ENCODE measurements at places on chromosomes 7 and 10.
A peak's percentile ranks its signal among the peaks of the same experiment; 100 is the strongest.

DNA sequence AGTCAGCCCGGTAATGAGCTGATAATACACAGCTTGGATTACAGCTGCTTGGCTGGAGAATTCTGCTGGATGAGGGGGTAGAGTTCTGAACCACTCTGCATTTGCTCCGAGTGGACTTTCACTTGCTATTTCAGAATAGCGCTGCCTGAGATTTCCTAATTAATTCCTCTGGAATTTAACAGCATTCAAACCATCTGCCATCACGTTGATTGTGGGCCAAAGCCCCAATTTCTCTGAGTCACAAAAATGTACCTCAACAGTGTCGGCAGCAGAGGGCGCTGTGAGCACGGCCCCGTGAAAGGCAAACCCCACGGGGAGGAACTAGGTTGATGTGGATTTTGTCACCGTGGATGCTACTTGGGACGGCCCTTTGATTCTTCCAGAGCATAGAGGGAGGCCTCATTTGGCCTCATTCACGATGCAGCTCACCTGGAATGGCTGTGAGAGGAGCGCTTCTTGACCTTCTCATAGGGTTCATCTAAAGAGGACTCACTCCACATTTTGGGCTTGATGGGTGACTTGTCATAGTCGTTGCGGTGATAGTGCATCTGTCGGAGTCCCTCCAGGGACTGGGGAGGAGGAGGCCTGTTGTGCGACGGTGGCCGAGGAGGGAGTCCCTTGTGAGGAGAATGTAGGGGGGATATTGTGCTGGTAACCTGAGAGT is 73.3 kb downstream of the PRPF18 start:
- peak; percentile 55 for DNase-seq

- DNase-seq, result no peak
Observed at GRCh38 chr10:7813481-7813880, 4.8 kb upstream of the TAF3 start.

- no peak for DNase-seq
Observed at GRCh38 chr10:4069491-4069890, 284.5 kb upstream of the KLF6 start.

- DNase-seq, result no peak
Observed at GRCh38 chr10:21724687-21725367, 190.8 kb downstream of the MLLT10 start.

DNA sequence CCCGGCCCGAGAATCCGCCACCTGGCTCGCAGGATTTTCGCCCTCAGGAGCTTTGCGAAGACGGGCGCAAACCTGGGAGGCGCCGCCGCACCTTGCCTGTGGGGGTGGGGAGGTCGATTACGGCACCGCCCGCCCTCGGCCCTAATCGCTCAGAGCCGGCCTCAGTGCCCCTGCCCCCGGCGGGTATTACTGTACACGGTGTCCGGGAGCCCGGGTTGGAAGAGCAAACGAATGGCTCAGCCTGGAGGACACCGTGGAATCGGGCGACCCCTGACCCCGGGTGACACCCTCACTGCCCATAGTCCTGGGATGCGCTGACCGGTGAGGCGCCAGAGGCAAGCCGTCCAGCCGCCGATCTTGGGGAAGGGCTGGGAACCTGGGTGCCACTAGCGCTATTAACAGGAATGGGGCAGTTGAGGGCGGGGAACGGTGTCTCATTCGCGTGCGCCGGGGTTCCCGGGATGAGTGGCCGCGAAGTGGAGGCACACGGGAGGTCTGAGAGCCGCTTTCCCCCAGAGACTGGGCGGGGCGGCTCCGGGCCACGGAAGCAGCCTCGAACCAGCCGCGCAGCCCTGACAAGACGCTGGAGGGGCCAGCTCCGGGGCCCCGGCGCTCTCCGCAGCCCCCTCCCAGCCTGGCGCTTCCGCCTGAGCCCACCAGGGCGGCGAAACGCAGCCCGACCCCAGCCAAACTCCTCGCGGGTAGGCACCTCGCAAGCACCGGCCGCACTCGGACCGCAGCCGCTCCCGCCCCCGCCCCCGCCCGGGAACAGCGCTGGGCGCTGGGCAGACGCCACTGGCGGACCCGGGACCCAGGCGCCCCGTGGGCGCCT is 167.5 kb downstream of the NRF1 start:
- no peak for DNase-seq

DNA sequence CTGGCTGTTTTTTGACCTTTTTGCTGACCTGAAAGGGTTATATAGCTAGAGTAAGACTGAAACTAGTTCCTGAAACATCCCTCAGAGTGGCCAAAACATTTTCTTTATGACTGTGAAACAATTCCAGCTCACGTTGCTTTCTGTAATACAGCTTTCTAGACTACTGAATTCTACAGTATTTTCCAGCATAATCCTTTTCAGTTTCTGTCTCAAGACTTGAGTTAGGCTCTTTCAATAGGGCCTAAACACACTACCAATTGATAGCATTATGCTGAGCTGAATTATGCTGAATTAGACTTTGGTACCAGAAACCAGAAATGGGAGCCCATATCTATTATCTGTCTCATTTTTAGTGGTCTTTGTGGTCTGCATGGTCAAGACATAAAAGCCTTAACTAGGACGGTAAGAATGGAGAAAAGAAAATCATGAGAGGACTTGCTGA is 72.6 kb downstream of the EPDR1 start:
- no peak for DNase-seq

- DNase-seq, result no peak
Observed at GRCh38 chr10:113093188-113094113, 143.4 kb downstream of the TCF7L2 start.

- DNase-seq, result no peak
Observed at GRCh38 chr7:139896831-139897230, 67.8 kb downstream of the TBXAS1 start.

- no peak for DNase-seq
Observed at GRCh38 chr7:20412032-20412431, 81.3 kb downstream of the ITGB8 start.

- no peak for DNase-seq
Observed at GRCh38 chr7:154372011-154372601, 319.9 kb downstream of the DPP6 start.

GRCh38 chr7:100752994-100753393 is 19.6 kb downstream of the ZAN start:
- no peak for DNase-seq

DNA sequence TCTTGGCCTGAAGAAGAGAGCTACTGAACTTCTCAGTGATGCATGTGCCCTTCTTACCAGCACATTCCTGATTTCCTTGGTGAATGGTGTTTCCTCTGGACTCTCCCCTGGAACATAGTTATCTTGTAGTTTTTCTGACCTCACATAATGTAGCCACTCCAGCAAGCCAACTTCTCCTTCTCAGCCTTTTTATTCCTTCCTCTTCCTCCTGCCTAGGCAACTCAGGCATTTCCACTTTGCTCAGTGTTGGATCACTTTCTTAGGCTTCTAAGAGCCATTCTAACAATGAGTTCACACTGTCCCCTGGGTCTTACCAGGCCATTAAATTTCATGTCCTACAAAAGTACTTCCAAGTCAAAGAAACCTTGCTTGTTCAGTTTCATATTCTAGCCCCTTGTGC is 3.6 kb upstream of the PTTG1IP2 start:
- DNase-seq, result no peak

DNA sequence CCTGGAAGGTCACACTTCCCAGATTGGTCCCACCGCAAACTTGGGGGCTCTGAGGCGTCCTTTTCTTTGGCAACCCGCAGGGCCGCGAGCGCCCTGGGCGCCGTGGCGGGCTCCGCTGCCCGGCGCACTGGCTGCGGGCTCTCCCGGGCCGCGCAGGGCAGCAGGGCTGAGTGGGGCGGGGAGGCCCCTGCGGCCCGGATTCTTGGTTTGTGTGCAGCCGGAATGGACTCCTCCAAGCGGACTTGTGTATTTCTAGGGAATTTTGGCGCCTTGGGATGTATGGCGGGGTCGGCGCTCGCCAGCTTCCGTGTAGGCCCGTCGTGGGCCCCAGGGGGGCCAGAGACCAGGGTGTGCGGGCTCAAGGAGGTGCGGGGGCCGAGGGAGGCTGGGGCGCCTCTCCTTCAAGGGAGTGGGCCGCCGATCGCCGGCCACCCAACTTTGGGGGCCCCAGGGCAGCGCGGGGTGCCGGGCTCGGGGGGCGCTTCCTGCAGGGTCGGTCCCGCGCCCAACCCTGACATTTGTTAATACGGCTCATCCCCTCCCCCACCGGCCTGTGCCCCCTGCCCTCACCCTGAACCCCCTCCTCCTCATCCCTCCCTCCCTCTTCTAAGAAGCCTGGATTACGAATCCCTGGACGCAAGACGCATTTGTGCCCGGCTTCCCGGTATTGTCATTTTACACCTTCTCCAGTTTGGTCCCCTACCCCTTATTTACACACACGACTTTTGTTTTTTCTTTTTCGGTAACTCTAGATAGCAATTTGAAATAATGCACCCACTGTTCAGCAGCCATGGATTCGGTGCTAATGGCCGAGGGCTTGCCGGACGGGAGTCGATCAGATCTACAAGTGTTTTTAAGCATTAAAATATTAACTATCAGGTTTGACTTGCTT is 2.5 kb downstream of the TCF7L2 start:
- DNase-seq, result no peak

DNA sequence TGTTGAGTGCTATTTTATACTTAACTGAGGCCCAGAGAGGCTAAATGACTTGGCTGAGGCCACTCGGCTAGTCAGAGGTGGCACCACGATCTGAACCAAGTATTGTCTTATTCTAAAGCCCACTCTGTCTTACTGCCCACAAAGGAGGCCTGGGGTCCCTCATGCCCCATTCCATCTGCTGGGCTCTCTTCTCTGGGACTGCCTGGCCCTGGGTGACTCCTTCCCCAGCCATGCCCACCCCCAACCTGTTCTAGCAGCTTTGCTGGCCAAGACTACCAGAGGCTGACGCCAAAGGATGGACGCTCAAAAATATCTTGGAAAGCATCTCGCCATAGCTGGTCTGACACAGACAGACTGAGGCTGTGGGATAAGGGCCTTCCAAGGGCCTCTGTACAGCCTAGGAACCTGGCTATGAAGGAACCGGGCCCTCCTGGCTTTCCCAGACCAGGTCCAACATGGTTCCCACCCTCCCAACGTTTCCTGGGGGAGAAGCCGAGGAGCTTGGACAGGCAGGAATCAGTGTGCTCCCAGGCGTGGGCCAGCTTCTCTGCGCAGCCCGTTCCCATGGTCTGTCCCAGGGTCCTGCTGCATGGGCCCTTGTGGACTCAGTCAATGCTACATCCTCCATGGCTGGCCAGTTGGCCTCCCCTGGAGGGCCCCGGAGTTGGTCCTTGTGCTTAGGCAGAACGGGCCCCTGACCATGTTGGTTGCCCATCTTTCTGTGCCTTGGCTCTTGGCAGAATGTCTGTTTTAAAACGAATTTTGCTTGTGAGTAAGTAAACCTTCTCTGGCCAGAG is 11.7 kb downstream of the HSPA12A start:
- no peak for DNase-seq

DNA sequence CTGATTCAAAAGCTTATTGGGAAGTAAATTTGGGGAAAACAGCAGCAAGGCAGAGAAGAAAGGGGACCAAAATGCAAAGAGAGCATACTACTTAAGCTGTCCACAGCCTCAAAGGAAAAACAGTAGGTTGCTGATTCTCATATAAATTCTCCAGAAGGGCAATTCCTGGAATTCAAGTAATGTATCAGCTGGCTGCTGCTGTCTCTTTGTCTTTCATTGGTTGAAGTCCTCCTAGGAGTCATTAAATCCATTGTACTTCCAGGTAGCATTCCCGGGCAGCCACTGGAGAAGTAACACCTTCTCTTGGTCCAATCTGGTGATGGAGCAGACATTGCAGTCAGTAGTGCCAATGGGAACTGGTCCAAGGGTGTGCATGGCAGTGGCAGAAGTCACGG is 22.7 kb downstream of the BET1 start:
- no peak for DNase-seq

DNA sequence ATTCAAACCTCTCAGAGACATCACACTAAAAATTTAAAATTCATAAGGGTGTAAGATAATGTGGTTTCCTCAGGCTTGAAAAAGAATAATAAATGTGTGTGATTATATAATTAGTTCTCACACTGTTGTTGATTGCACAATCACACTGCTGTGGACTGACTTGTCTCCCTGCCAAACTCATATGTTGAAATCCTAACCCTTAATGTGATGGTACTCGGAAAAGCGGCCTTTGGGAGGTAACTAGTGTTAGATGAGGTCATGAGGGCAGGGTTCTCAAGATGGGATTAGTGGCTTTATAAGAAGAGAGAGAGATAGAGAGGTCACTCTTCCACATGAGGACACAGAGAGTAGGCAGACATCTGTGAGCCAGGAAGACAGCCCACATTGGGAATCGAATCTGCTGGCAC is 128.5 kb upstream of the COL1A2 start:
- no peak for DNase-seq

DNA sequence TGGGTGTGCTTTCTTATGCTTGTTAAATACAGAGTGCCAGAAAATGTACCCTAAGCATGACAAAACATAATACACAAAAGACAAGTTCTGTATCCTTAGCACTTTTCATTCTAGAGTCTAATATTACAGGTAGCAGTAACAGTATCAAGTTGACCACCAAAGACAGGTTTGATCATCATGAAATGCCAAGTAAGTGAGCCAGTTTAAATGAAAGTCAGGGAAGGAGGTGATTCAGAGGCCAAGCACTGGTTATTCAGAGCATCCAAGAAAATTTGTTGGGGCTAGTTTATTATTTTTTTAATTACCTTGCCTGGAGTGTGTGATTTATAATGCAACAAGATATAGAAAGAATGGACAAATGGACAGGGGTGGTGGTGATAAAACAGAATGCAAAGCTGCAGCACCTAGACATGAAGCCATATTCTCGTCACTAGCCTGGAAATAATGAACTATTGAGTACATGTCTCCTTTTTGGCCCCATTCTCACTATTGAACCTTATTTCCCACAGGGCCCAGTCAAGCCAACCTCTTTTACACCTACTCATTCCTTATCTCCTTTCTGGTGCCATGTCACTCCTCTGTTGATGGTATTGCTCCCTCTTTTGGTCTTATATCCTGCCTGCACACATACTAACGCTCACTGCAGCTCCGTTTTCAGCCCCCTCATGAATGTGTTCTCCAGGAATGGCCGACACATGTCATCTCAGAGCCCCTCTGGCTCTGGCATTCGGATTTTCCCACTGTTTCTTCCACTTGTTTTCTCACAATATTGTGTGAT is 78.6 kb upstream of the GLCCI1 start:
- DNase-seq, result no peak

- DNase-seq, result no peak
Observed at GRCh38 chr7:44384586-44385433, 59.4 kb upstream of the CAMK2B start.

- DNase-seq, result no peak
Observed at GRCh38 chr10:123757853-123758252, 91.7 kb downstream of the GPR26 start.

DNA sequence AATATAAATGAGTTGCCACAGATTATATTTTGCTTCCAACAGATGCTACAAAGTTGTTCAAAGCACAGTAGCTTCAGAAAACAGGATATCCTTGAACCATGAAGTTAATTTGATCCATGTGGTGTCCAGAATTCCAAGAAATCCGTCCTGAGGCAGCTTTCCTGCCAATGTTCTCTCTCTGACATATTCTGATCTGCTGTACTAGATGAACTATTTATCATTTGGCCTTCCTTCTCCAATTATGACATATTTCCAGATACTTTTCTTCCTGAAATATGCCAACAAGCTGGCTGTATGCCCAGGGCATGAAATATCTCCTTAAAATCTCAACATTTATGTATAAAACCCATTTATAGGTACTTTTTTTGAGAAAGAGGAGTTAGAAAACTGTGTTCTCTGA is 141.1 kb downstream of the SPAG6 start:
- no peak for DNase-seq
